ENCODE measurements at places on chromosomes 13 and 19. TPM values are rescaled to one million over a fixed set of nuclear protein-coding genes. Genes with fewer than 3 reads are reported as not detected.

Gene SLITRK5
- total RNA-seq, result 5.1 TPM

Gene VMAC
- total RNA-seq, result 12.0 TPM

Gene CGB3
- total RNA-seq, result not detected

Gene IL11
- not detected for total RNA-seq

Gene RNF225
- total RNA-seq, result not detected

Gene PEAK3
- total RNA-seq, result 0.42 TPM

Gene FBXO27
- total RNA-seq, result 8.0 TPM

Gene TMEM38A
- total RNA-seq, result 3.3 TPM

Gene APOC1
- 17.2 TPM for total RNA-seq

Gene PPM1N
- total RNA-seq, result 5.0 TPM

Gene PEX11G
- 9.2 TPM for total RNA-seq

GRCh38 chr13:109870696-109871370, 84.5 kb upstream of the IRS2 start:
- DNase-seq, result no peak

DNA sequence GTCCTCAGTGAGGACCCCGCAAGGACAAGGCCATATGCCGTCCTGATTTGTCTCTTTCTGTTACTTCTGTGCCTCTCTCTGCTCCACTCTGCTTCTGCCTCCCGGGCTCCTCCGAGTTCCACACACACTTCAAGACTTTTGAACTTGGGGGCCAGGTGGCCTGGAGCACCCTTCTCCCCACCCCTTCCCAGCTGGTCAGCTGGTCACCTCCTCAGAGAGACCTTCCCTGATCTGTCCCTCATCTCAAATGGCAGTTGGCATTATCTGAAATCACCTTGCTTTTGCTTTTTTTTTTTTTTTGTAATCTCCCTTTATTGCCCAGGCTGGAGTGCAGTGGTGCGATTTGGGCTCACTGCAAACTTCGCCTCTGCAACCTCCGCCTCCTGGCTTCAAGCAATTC, 2.2 kb upstream of the S1PR5 start:
- no peak for DNase-seq

GRCh38 chr19:1407528-1408299, at the start of gene DAZAP1:
TSS of gene DAZAP1 (plus strand) at chr19:1407586. CDS start at chr19:1407774, 188 bp downstream.
- DNase-seq, result no peak

GRCh38 chr19:13840305-13841085, 36.4 kb upstream of the NANOS3 start:
- no peak for DNase-seq

DNA sequence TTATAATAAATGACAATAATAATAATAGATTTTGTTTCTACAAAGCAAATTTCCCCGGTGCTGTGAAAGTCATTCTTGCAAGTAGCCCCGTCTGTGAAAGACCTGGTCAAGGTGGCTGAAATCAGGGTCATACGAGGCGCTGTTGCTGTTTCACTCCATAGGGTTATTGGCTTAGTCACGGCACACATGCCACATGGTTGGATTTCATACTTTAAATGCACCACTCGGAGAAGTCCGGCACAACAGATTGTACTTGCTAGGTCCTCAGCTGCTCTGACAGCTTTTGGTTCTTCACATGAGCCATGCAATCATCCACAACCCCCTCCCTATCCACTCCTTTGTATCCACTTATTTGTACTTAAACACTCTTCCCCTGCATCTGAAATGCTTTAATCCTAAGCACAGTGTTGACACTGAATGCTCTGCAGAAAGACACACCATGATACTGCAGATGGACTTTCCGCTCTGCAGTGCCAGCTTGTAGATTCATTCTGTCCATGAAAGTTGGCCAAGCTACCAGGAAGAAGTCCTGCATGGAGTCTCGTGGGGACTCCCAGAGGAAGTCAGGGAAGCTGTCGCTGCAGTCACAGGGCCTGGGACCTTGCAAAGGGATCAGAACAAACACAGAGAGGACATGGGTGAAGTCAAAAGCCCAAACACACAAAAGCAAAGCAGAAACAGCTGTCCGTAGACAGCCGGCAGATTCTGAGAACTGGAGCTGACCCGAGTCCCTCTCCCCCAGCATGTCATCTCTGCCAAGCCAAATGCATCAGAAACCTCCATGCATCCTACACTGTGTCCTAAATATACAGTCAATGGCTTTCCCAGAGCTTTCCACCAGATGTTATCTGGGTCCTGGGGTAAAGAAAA, 124.6 kb downstream of the COL4A2 start:
- no peak for DNase-seq

DNA sequence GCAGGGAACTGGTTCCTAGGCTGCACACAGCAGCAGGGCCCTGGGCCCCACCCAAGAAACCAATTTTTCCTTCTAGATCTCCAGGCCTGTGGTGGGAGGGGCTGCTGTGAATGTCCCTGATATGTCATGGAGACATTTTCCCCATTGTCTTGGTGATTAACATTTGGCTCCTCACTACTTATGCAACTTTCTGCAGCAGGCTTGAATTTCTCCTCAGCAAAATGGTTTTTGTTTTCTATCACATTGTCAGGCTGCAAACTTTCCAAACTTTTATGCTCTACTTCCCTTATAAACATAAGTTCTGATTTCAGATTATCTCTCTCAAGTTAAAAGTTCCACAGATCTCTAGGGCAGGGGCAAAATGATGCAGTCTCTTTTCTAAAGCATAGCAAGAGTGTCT, 310.2 kb upstream of the PCDH20 start:
- no peak for DNase-seq

GRCh38 chr13:113159701-113160100, 1.3 kb downstream of the PROZ start:
- no peak for DNase-seq

DNA sequence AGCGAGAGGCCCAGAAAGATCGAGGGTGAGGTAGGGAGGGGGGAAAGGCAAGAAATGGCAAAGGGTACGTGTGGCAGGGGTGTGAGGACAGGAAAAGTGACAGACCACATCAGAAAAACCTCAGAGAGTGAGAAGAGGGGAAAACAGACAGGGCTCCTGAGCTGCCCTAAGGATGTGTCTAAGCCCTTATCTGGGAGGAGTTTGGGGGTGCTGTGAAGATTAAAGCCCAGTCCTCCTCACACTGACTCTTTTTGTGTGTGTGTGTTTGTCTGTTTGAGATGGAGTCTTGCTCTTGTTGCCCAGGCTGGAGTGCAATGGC, 703 bp upstream of the PTH2 start:
- DNase-seq, result no peak

DNA sequence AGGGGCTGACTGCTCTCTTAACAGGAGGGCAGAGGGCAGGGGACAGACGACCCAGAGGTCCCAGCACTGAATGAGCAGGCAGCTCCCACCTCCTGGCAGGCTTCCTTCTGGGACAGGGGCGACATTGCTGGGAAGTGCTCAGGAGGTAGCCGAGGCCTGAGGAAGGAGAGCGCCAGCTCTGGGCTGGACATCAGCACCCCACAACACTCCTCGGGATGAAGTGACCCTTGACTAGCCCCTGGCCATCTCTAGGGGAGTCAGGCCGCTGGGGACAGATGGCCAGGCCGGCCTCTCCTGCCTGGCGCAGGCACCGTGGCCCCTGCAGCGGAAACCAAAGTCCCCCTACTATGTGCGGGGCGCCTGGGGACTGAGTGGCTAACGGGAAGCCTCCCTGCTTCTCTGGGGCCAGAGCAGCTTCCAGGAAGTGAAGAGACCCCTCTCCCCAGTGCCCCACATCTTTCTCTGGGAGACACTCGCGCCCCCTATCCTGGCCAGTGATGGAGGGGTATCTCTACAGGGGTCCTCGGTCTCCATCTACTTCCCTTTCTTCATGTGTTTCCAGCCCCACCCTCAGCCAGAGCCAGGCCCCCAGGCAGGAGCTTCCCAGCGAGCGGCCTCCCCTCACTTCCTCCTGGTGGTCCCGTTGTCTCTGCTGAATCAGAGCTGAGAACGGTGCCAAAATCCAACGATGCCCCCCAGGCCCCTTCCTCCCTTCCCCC, 10.1 kb downstream of the PRR36 start:
- no peak for DNase-seq

- no peak for DNase-seq
Measured at GRCh38 chr13:51167393-51168191, 54.6 kb upstream of the FAM124A start.

DNA sequence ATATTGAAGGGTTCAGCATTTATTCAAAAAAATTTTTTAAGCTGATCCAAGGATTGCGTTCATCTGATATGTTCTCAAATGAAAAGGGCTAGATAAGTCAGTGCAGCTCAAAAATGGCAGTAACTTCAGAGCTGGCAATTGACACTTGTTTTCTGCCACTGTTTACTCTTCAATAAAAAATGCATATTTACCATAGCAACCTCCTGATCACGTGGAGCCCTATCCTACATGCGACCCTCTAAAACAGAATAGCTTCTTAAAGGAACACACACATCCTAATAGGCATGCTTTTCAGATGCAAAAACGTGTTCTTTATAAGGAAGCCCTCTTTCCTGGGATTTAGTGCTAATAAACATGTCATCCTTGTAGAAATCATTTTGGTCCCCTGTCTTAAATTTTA, 150.2 kb downstream of the ZNF536 start:
- DNase-seq, result no peak

GRCh38 chr19:10848230-10848856, at the start of gene C19orf38:
TSS of gene C19orf38 (plus strand) at chr19:10848415. CDS start at chr19:10848509, 94 bp downstream.
- DNase-seq, result no peak

DNA sequence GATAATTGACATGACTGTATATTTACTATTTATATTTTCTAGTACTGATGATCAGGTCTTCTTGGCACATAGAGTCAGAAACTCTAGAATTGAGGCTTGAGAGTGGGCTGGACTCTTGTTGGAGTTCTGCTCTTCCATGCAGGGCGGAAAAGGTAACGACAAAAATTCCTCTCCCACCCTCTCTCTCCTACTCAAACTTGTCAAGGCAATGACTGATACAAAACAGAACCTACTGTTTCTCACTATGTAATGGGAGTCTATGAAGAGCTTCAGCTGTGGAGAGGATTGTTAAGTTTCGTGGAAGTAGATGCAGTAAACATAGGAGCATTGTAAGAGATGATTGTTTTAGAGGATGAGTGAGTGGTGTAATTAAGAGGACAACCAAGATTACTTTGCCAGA, 8.8 kb downstream of the EDNRB start:
- DNase-seq, result no peak

GRCh38 chr13:40238761-40239160, 427.7 kb downstream of the FOXO1 start:
- DNase-seq, result no peak

DNA sequence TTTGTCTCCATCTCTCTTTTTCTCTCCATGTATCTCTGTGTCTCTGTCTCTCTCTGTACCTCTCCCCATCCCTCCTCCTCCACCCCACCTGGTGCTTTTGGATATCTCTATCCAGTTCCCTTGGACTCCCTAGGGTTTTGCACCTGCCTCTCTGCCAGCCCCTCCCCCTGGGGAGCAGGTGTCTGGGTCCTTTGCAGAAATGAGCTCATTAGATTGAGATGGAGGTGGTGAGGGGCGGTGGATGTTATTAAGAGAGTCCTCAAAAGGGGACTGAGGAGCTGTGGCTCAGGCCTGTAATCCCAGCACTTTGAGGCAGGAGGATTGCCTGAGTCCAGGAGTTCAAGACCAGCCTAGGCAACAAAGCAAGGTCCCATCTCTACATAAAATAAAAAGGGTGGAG, 2.1 kb downstream of the KCNN4 start:
- no peak for DNase-seq

DNA sequence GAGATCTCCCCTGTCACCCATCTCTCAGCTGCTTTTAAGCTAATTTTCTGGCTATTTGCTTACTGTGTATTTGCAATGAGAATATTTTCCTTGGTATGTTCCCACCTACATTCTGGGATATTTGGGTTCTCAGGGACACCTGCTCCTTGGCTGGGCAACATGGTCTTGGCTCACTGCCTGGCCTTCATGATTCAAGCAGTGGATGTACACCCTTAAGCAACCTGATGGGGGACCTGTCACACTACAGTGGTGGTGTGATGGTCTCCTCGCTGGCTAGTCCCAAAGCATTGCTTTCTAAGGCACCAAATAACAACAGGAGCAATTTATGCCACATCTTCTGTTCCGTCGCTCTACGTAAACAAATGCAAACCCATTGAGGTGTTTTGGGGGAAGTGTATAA, 35.3 kb upstream of the RFC3 start:
- DNase-seq, result no peak

Data from tibial nerve (tissue), 4 donors.